Esophagus squamous epithelium (tissue), 5 donors: ENCODE measurements at places on chromosomes 2 and 18. TPM values are rescaled to one million over a fixed set of nuclear protein-coding genes. Genes with fewer than 3 reads are reported as not detected.

The TUBA4B gene
- not detected for total RNA-seq

The IL1B gene
- total RNA-seq: 7.0 TPM

The COLEC12 gene
- 1.4 TPM for total RNA-seq

The ST8SIA5 gene
- not detected for total RNA-seq

The MCM6 gene
- total RNA-seq: 22.7 TPM
